ENCODE measurements at places on chromosomes 13 and 19.

- DNase-seq, result no peak
Measured at GRCh38 chr13:29266261-29266660, 329.2 kb downstream of the SLC7A1 start.

- DNase-seq, result peak; percentile 43
Measured at GRCh38 chr19:51777570-51778462, 16.8 kb downstream of the FPR2 start.

- peak; percentile 43 for DNase-seq
Measured at GRCh38 chr13:32426990-32427851, 709 bp downstream of the N4BP2L1 start.

DNA sequence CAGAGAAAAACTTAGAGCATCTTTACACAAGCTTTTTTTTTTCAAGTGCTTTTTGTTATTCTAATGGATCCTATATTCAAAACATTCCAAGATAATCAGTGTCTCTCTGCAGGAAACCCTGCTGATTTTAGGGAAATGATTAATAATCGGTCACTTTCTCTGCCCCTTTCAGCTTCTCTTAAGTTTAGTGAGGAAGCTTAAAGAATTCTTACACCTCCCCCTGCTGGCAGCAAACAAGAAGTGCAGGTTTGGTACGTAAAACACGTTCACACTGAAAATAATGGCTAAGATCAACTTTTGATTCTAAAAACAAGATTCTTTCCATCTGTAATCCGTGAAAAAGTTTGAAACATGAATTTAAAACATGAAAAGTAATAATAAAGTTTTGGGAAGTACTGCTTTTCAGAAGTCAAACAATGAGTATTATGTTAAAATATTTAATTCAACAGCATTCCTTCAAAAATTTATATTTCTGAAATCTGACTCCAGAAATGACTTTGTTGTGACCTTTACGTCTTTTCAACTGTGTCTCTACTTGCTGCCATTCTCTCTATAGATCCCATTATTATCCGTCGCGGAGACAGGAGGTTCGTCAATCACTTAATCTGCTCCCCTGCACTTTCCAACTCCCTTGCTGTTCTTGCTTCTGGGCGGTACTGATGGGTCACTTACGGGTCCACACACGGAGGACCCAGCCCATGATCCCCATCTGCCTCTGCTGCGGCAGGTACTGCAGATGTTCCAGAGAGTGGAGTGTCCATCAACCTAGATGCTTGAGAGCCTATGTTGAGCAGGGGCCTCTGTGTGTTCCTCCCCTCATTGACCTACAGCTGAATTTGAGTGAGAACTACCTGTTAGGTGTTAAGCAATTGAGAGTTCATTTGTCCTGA is 203.1 kb upstream of the EDNRB start:
- peak; percentile 44 for DNase-seq

DNA sequence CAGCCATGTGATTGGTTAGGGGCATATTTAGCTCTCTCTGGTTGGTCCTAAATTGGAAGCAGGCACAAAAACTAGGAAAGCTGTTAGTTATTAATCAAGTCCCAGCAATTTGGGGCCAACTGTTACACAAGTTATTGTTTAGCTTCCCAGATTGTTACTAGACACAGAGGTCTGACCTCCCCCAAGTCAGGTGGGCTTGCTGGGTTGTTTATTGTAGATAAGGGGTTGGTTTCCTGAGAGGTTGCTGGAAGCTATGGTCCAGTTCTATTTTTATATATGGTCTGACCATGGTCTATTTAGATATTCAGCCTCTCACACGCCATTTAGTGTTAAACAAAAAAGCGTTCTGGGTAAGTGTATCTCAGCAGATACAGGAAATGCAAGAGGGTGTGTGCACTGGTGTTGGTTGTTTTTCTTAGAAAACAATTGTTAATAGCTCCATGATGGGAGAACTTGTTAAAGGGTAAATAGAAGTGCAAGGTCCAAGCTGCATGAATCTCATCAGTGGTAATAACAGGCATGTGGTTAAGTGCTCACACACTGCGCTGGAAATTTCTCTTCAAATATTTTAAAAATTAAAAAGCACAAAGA is 150.0 kb downstream of the RAP2A start:
- no peak for DNase-seq

DNA sequence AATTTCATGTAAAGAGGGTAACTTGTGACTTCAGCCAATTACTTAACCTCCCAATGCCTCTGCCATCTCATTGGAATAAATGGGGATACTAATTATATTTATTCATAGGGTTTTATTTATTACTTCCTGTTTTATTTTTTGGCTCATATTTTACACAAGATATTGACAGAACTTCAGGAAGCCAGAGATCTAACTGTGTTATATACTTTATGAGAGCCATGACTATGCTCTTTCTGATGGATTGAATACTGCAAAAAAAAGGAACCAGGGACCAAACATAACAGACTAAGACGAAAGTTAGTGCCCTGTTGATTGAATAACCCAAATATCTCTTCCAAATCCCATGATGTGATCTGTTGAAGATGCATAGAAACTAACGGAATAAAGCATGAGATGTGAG is 243.3 kb upstream of the STARD13 start:
- DNase-seq, result no peak

DNA sequence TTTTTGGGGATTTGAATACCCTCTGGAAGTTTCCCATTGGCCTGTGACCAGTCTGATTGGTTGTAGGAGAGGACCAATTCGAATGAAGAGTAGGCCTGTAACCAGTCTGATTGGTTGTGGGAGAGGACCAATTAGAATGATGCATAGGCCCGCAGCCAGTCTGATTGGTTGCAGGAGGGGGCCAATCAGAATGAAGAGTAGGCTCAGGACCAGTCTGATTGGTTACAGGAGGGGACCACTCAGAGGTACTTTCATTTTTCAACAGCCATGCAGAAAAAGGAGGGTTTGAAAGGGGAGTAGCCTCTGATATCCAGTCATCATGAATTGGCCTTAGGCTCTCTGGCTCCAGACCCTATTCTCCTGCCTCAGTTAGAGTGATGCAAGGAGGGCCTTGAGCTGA is 30.4 kb upstream of the SLC1A5 start:
- DNase-seq, result no peak

DNA sequence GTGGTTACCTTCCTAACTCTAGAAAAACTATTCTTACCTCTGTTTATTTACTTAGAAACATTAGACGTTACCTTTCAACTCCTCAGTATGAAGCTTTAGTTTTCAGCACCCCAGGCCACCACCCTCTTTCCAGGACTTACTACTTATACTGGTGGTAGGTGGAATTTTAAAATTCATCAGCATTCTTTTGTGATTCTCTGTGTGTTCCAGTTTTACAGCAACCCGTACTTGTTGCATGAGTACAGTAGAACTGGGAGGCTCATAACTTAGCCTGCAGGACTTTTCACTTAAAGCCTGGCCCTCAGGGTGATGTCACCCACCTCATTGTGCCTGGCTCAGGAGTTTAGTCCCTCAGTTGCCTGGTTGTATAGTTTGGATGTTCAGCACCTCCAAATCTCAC is 49.4 kb upstream of the ALOX5AP start:
- no peak for DNase-seq

GRCh38 chr19:7748756-7749155 is 1.4 kb upstream of the CD209 start:
- no peak for DNase-seq

DNA sequence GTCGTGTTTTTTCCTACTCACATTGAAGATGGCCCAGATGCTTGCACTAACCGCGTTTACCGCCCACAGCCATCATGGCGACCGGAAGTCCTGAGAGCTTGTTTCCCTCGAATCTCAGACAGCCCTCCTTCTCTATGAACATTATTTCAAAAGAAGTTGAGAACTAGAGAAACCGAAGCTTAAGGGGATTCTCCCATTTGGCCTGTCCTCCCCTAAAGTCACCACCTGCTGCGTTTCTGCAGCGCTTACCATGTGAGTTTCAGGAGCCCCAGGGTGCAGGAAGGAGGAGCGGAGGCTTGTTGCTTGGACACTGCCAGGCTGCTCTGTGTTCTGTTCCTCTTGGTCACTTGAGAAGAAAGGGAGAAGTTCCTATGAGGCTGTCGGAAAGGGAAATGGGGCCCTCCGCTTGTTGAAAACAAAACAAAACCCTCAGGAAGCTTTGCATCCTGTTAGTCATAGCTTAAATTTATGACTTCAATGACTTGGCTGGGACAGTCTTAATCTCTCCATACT is 6.2 kb downstream of the CARD8 start:
- DNase-seq, result peak; percentile 79

DNA sequence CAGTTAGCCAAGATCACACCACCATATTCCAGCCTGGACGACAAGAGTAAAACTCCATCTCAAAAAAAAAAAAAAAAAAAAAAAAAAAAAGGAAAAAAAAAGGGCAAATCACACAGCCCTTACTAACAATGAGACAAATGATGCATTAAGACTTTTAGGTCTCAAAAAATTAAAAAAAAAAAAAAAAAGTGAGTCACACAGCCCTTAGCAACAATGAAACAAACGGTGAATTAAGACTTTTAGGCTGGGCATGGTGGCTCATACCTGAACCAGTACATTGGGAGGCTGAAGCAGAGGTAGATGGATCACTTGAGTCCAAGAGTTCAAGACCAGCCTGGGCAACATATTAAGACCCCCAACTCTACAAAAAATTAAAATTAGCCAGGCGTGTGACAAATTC is 32.4 kb upstream of the EIF3G start:
- DNase-seq, result no peak

GRCh38 chr13:20658451-20659040 is 45.0 kb upstream of the IL17D start:
- DNase-seq, result no peak

All from naive thymus-derived CD4-positive, alpha-beta T cell (primary cell).